ENCODE measurements at places on chromosomes 2 and 18.
A peak's percentile ranks its signal among the peaks of the same experiment; 100 is the strongest.

GRCh38 chr18:55918444-55918843 is 330.5 kb upstream of the TCF4 start:
- DNase-seq = no peak

DNA sequence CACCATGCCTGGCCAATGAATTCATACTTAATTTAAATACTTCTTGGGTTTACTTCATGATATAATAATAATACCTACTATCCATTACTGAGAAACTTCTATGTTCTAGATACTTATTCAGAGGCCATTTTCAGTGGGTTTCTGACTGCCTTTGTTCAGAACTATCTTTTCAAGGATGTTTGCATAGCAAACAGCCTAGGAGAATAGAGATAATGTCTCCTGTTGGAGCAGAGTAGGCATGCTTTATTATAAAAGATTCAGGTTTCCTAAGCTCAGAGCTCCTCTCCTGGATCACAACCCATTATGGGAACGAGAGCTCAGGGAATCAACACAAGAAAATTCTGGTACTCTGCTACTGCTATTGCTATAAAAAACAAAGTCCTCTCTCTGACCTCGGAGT is 11.1 kb downstream of the FASTKD1 start:
- no peak for DNase-seq

- no peak for DNase-seq
Measured at GRCh38 chr2:55158111-55158814, 73.8 kb downstream of the CLHC1 start.

GRCh38 chr2:118990757-118991545 is 49.0 kb downstream of the MARCO start:
- DNase-seq = no peak

- DNase-seq = no peak
Measured at GRCh38 chr2:101893681-101894381, 97.9 kb upstream of the IL1R2 start.

GRCh38 chr2:175064797-175065196 is 59.6 kb upstream of the CHN1 start:
- DNase-seq = no peak

- no peak for DNase-seq
Measured at GRCh38 chr2:19137433-19137832, 221.0 kb downstream of the OSR1 start.

DNA sequence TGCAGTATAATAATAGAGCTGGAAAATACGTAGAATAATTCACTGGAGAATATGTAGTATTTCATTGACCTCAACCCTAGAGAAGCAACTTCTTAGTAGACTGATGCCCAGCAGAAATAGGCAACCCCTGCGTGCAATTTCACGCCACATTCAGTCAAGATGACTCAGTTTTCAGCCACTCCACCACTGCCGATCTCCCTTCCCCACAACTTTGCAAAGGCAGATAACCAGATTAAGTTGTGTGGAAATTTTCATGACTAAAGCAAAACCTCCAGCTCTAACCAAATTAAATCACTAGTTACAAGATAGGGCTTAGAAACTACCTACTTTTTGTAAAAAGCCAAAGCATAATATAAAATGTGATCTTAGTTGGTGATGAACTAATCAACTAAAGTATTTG is 63.3 kb upstream of the STK17B start:
- peak; percentile 41 for DNase-seq

DNA sequence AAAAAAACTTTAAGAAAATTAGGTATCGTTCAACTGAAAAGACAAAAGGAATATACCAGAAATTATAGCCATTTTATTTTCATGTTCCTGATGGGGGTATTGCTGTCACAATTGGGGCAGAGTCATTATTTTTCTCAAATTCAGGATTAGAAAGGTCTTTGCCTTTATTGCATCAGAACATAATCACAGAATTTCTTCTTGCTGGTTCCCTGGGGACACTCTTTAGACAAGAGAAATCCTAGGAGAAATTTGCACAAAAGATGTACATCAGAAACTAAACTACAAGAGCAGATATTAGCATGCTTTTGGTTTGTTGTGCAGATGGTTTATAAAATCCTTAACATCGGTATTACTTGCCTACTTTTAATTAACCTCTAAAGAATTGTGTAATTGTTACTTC is 103.2 kb downstream of the NCOA1 start:
- DNase-seq = no peak

GRCh38 chr18:45255197-45255890 is 359.9 kb upstream of the SLC14A2 start:
- no peak for DNase-seq

- DNase-seq = no peak
Measured at GRCh38 chr18:45104049-45104395, 423.3 kb downstream of the SETBP1 start.

GRCh38 chr2:223055836-223056235 is 3.8 kb downstream of the KCNE4 start:
- no peak for DNase-seq

- no peak for DNase-seq
Measured at GRCh38 chr2:38213619-38214167, 137.7 kb upstream of the CYP1B1 start.

DNA sequence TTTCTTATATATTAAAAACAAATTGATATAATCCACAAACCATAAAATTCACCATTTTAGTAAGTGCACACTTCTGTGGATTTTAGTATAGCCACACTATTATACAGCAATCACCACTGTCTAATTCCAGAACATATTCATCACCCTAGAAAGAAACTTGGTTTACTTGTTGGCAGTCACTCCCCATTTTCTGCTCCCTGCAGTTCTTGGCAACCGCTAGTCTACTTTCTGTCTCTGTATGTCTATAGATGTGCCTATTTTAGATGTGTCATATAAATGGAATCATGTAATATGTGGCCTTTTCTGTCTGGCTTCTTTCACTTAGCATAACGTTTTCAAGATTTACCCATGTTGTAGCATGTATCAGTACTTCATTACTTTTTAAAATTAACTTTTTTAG is 5.7 kb downstream of the CKAP2L start:
- DNase-seq = no peak

GRCh38 chr2:121489284-121489683 is 41.4 kb upstream of the RNU4ATAC start:
- DNase-seq = no peak

GRCh38 chr2:144467502-144468137 is 52.3 kb downstream of the ZEB2 start:
- DNase-seq = no peak

DNA sequence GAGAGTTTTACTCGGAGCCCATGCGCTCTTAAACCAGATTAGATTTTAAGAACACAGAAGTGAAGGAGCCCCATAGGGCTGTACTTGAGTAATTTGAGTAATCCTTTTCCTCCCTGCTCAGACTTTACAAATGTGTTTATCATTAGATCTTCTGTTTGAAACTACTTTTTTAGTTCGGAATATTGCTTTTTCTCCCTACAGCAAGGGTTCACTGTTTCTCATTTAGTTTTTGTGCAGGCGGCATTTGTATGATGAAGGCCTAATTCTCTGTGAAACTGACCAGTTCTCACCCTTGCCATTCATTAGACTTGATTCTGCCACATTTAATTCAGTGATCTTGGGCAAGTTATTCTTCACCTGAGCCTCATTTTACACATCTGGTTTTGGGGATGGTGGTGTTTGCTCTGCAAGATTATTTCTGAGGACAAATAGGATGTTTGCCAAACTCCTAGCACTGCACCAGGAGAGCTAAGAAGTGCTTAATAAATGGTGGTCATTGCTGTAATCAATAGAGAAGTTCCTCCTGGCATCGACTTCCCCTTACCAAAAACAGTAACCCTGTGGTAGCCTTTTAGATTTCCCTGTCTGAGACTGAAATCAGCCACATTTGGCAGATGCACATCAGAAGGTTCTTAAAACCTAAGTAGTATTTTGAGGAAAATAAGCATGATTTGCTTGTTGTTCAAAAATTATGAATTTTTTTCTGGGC is 2.2 kb downstream of the B3GNT2 start:
- DNase-seq = no peak

All from activated CD8-positive, alpha-beta memory T cell treated with anti-CD3 and anti-CD28 coated beads for 4 hours (primary cell).